Lung microvascular endothelial cell (primary cell): ENCODE measurements at places on chromosomes 1 and 21.

- DNase-seq, result no peak
Measured at GRCh38 chr21:39663742-39664492, 51.2 kb downstream of the B3GALT5 start.

GRCh38 chr21:44054710-44055109 is 42.6 kb downstream of the TRAPPC10 start:
- no peak for DNase-seq

- peak; percentile 17 for DNase-seq
Measured at GRCh38 chr1:99646868-99647267, 955 bp downstream of the PALMD start.

DNA sequence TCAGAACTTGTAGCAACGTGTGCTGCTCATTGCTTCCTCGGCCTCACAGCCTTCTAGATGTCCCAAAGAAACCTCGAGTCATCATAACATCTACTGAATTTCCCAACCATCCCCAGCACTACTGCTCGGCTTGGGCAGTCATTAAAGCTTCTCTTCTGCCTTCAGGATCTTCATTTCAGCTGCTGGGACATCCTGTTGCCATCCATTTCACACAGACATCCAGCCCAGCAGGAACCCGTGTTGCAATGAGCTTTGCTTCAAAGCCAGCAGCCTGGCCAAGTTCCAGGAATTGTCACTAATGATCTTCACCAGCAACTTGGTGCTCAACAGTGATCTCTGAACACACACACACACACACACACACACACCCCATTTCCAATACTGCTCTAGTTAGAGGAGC is 18.5 kb downstream of the WLS start:
- DNase-seq, result peak; percentile 89

- no peak for DNase-seq
Measured at GRCh38 chr1:78038071-78038470, 7.7 kb upstream of the GIPC2 start.

GRCh38 chr1:32014948-32015273 is 1.2 kb downstream of the KHDRBS1 start:
- DNase-seq, result peak; percentile 31

DNA sequence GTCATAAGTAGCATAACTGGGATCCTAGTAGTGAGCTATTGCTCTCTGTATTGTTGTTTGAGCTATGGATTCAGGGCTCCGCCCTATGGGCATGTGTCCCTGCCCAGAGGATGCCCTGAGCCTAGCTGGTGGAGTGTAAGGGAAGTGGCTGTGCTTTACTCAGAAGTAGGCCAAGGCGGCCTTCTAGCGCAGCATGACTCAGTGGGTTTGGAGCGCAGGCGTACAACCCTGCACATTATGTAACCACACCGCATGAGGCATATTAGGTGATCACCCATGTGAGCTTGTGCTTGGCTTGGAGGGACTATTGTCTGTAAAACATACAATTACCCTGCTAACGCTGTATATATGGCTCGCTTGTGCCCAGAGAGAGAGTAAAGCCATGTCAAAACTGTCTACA is 11.1 kb upstream of the UBE2U start:
- no peak for DNase-seq

DNA sequence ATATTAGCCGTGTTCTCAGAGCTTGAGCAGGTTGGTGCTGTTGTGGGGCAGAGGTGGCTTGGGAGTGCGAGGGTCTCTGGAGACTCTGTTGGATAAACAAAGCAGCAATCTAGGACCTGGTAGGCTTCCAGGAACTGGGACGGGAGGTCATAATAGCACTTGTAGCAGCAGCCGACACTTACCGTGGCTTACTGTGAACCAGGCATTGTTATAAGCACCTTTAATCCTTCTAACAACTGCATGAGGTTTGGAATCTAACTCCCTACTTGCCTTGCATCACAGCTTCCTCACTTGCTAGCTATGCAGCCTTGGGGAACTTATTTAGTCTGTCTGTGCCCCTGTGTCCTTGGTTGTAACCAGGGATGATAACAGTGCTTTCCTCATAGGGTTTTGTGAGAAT is 94.9 kb downstream of the NAV1 start:
- no peak for DNase-seq

- no peak for DNase-seq
Measured at GRCh38 chr21:33373451-33373850, 29.8 kb upstream of the IFNGR2 start.

GRCh38 chr21:29481641-29482040 is 182.9 kb downstream of the BACH1 start:
- DNase-seq, result no peak

DNA sequence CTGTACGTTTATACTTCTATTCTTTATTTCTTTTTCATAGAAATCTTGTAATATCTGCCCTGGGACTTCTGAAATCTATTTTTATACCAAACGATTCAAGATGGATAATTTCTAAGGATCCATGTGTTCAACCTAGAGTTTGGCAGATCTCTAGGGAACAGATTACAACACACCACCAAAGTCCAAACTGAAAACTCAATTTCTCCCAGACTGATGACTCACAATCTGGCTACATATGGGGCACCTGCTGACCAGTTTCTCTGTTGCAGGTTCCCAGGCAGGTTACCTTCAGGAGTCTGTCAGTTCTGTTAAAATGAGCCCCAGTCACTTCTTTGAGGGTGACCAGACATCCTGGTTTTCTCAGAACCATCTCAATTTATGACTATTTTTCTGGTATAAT is 439.4 kb downstream of the GPATCH2 start:
- DNase-seq, result no peak

GRCh38 chr21:35467566-35467965 is 418.5 kb upstream of the RUNX1 start:
- DNase-seq, result no peak

DNA sequence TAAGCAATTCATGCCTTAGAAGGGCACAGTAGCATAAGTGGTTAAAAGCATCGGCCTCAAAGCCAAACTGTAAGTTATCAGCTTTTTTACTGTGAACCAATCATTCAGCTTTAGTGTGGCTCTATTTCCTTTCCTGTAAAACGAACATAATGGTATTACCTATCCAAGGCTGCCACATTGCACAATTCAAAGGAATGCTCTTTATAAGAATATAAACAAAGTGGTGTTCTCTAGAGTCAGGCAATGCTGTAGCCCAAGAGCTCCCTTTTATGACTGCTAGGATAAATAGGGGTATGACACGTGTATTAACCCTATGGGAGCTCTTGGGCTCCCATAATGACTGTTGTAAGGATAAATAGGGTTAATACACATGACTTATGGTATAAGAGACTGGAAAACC is 25.4 kb downstream of the INTS7 start:
- DNase-seq, result no peak

DNA sequence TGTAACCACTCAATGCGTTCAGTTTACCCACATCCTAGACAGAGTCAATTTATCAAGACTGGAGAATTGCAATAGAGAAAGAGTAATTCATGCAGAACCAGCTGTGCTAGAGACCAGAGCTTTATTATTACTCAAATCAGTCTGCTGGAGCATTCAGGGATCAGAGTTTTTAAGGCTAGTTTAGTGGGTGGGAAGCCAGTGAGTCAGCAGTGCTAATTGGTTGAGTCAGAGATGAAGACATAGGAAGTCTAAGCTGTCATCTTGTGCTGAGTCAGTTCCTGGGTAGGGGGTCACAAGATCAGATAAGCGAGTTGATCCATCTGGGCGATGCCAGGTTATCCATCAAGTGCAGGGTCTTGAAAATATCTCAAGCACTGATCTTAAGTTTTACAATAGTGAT is 499.6 kb downstream of the MRPL39 start:
- DNase-seq, result no peak

DNA sequence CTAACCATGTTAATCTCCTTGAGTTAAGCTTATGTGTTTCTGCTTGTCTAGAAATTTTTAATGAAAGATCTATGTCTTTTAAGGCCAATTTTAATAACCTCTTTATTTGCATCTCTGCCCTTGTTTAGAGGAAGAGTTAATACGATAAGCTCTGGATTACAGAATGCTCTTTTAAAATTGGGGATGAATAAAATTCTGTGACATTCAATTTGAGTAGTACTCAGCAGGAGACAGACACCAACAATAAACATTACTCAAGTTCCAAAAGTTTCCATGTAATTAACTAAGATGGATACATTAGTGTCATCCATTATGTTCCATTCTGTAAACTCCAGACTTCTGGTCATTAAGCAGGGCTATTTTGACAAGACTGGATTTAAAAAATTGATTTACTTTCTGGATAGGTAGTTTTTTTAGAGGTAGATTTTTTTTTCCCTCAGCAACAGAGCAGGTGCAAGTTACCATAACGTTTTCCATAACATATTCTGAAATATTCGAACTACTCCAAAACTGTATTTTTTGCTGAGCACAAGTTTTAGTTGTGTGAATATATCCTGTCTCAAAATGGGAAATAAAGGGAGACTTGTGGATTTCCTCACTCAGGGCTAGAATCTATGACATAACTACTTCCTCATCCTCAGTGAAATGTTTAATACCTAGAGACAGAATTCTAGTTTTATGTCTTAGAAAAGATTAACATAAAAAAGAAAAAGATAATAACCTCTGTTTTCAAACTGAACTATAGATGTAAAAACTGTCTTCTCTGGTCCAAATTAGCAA is 221.7 kb downstream of the NEGR1 start:
- DNase-seq, result no peak

DNA sequence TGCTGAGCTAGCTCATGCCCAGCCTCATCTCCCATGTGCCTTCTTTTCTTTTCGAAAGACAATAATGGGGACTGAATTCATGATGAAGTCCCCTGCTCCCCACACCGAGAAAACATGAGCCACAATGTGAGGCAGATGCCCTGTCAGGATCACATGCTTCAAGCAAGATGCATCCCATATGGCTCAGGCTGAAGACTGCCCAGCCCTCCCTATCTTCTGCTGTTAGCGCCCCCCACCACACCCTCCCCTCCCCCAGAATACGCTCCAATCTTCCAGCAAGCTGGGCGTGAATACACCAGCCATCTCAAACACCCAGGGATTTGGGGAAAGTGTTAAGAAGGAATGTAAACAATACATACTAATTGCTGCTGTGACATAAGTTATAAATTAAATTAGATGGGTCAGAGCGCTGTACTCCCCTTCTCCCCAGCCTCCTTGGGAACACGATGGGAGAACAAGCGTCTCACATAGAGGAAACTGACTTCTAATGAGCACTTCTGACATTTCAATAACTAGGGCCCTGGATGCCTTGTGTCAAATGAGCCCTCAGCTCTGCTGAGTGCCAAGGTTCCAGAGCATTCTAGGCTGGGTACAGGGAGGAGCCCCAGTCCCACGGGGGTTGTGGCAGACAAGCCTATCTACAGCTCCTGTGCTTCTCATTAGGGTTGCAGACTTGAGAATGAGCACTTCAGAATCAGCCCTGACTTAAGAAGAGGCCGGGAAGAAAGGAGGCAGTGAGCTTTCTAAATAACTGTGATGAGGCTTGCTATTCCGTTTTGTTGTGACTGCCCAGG is 55.6 kb downstream of the TNR start:
- DNase-seq, result no peak

DNA sequence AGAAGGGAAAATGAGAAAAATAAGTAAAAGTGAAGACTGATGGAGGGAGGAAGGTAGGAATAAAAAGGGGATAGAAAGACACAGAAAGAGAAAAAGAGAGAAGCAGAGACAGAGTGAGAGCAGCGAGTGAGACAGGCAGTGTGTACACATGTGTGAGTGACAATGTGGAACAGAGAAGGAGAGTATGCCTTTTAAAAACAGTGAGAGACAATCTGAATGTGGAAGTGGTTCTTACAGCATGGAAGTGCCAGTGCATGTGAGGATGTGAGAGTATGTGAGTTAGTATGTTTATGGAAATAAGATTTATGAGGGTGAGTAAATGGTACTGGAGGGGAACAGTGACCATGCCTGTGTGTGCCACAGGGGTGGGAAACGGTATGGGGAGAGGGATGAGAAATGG is 1.2 kb downstream of the NEGR1 start:
- DNase-seq, result peak; percentile 22

- DNase-seq, result no peak
Measured at GRCh38 chr21:44502171-44502958, 37.6 kb downstream of the KRTAP10-1 start.

- peak; percentile 63 for DNase-seq
Measured at GRCh38 chr1:215526147-215526845, 40.8 kb upstream of the KCTD3 start.

DNA sequence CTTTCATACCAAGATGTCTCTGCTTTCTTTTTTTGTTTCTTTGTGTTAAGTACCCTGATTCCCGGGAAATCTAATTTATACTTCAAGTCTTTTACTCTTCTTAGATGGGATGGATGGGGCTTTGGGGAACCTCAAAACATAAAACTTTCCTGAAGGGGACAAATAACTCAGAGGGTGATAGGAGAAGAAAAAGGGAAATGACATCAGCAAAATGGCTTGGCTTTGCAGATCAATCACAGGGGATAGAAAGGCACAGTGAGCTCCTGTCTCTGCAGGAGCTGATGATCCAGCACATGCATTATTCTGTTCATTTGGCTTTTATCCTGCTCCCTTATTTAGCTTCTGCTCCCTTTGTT is 1.4 kb upstream of the CA14 start:
- DNase-seq, result no peak

DNA sequence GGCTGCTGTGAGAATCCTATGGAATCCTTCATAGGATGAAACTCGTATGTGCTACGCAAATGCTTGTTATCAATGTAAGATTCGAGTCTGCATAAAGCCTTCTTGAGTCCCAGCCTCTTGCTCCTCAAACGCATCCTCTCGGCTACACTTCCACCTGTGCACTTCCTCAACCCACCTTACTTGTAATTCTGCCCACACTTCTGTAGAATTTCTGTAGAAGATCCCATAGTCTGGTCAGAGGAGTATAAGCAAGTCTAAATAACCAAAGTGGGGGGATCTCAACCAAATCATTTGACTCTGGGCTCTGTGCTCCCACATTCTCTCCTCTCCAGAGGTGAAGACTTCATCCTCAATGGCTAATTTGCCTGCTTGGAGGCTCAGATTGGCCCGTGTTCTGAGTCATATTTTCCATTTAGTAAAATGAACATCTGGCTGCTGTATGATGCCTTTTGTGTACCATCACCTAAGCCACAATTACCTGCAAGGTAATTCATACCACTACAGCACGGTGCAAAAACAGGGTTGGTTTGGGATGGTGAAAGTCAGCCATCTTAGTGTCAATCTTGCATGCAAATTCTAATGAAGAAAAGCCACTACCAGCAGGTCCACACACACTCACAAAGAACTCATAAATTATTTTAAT is 63.2 kb downstream of the ITPKB start:
- DNase-seq, result no peak

GRCh38 chr1:223001653-223002634 is 141.1 kb downstream of the TLR5 start:
- peak; percentile 22 for DNase-seq

DNA sequence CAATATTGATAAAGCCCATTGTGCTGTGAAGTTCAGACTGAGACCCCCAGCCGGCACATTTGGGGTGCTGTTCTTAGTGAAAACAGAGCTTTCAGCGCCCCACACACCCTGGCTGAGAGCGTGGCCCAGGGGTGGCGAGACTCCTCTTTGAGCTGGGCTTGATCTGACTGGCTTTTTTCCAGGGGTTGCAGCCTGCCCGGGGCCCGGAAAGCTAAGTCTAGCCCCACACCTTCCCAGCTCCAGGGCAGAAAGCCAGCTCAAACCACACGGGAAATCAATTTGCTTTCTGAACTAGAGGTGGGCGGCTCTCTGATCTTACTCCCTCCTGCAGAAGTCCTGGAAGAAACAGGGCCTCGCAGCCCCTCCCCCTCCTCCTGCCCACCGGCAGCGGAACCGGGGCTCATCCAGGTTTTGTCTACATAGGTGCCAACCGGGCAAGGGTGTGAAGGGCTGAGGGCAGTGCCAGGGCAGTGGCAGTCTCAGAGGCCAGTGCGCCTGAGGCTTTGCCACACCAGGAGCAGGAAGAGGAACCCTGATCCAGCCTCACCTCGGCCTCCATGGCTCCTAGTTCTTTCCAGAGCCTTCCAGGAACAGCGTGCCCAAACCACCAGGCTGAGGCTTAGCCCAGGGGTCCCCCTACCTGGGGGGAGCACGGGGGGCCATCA is 155.3 kb downstream of the NPHP4 start:
- no peak for DNase-seq
